ENCODE measurements at places on chromosomes 5 and 9. TPM values are rescaled to one million over a fixed set of nuclear protein-coding genes. Genes with fewer than 3 reads are reported as not detected.
A peak's percentile ranks its signal among the peaks of the same experiment; 100 is the strongest.

- H3K36me3 ChIP-seq = no peaks in the 10 kb centered on the region
- peak overlapping the region; percentile 50 for H3K27ac ChIP-seq
- H3K27me3 ChIP-seq = no peaks in the 10 kb centered on the region
- no peak overlapping the region for H3K4me3 ChIP-seq
- no peaks in the 10 kb centered on the region for H3K4me1 ChIP-seq
Measured at GRCh38 chr9:5493679-5494511, 16.4 kb upstream of the PDCD1LG2 start.

DNA sequence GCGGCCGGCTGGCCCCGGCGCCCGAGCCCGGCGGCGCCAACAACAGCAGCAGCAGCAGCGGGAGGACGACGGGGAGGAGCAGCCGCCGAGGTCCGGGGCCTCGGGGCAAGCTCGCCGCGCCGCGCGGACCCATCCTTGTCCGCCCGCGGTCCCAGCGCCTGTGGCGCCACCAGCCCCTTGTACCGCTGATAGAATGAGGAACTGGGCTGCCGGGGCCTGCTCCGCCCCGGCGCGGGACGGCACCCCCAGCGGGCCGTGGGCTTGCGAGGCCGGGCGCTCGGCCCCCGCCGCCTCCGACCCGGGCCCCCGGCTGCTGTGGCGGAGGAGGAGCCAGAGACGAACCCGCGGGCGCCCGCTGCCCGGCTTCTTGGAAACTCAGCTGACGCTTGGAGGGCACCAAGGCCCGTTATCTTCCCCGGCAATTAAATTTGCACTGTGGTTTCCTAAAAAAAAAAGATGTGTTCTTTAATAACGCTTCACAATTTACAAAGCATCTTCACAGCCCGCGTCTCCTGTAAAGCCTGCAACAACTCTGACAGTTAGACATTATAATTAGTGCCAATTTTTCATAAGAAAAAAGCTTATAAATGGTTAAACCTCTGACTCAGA, at the start of gene ARSB:
Gene ARSB, minus strand, starts transcription at position 195 of the 609 bp plus-strand sequence. Its CDS starts 62 bp downstream, at position 133.
- H3K27me3 ChIP-seq = no peaks in the 10 kb centered on the region
- DNase-seq = no peak
- no peaks in the 10 kb centered on the region for H3K36me3 ChIP-seq
- peak within 1 kb of the TSS; percentile 86 for H3K4me3 ChIP-seq
- H3K4me1 ChIP-seq = peaks cover 15% of the 10 kb centered on the region

DNA sequence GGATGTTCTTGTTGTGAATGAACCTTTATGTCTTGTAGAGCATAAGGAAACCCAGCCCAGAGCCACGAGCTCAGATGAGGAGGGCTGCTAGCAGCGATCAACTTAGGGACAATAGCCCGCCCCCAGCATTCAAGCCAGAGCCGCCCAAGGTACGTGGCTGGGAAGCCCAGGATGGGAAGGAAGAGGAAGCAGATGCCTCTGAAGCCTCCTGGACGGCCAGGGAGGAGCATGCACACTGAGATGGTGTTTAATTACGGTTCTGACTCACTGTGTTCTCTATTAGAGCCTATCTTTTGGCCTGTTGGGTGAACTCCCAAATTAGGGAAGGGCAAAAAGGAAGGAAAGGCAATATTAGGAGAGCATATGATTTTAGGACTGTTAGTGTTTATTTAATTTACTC, 75.3 kb downstream of the TJP2 start:
- no peak overlapping the region for H3K27ac ChIP-seq
- no peak overlapping the region for H3K4me3 ChIP-seq

GRCh38 chr9:93264338-93265125, 80.6 kb downstream of the WNK2 start:
- no peaks in the 10 kb centered on the region for H3K27me3 ChIP-seq
- H3K4me1 ChIP-seq = no peaks in the 10 kb centered on the region
- H3K27ac ChIP-seq = no peak overlapping the region

GRCh38 chr5:74155501-74155900, 485.0 kb downstream of the ENC1 start:
- H3K4me1 ChIP-seq = no peaks in the 10 kb centered on the region
- no peak for DNase-seq
- no peaks in the 10 kb centered on the region for H3K27me3 ChIP-seq
- no peak overlapping the region for H3K4me3 ChIP-seq

DNA sequence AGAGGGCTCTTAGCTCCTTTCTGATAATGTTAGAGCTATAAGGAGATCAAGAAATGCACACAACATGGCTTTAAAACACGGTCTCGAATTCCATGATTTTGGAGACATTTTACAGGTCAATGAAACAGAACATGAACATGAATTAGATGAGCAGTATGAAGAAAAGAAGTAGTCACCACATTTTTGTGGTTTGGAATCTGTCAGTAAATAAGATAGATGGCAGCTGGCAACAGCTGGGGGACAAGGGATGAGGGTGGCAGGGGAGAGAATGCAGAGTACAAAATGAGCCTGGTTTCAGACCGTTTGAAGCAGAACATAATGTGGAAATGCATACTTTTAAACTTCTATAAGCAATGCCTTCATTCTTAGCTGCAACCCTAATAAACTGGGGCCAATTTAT, 107.1 kb downstream of the OXCT1 start:
- no peak overlapping the region for H3K4me3 ChIP-seq
- no peaks in the 10 kb centered on the region for H3K27me3 ChIP-seq
- H3K27ac ChIP-seq = no peak overlapping the region
- H3K4me1 ChIP-seq = no peaks in the 10 kb centered on the region

DNA sequence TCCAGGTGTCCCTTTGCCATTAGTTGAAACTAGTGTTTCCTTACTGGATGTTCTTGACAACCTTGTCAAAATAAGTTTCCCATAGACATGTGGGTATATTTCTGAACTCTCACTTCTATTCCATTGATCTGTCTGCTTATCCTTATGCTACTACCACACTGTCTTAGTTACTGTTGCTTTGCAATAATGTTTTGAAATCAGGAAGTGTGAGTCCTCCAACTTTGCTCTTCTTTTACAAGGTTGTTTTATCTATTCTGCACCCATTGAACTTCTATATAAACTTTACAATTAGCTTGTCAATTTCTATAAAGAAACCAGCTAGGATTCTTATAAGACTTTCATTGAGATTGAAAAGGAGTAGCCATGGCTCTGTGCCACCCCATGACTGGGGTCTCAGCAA, 24.3 kb downstream of the CD14 start:
- DNase-seq = no peak
- H3K4me1 ChIP-seq = no peaks in the 10 kb centered on the region
- no peak overlapping the region for H3K4me3 ChIP-seq
- H3K27me3 ChIP-seq = no peaks in the 10 kb centered on the region
- H3K27ac ChIP-seq = no peak overlapping the region
- no peaks in the 10 kb centered on the region for H3K36me3 ChIP-seq

GRCh38 chr9:138078846-138079245, 201.3 kb downstream of the CACNA1B start:
- H3K4me1 ChIP-seq = no peaks in the 10 kb centered on the region
- H3K27me3 ChIP-seq = peaks cover 28% of the 10 kb centered on the region
- H3K4me3 ChIP-seq = no peak overlapping the region
- DNase-seq = no peak
- no peaks in the 10 kb centered on the region for H3K36me3 ChIP-seq
- H3K27ac ChIP-seq = no peak overlapping the region

DNA sequence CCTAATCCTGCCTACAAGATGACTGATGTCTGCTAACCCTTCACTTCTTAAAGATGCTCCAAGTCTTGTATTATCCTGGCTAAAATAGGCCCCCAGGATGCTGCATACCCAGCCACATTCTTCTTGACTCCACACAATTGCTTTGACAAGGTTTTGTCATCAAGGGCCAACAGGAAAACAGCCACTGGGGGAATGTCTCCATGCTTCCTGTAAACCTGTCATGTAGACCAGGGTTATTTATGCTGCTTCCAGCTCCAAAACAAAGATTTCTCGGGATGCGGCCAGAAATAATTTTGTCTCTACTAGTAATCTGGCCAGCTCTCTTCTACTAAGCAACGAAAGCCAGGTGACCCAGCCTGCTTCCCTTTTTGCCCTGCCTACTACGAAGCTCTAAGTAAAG, 53.8 kb downstream of the SHB start:
- no peak for DNase-seq
- no peaks in the 10 kb centered on the region for H3K36me3 ChIP-seq
- no peaks in the 10 kb centered on the region for H3K27me3 ChIP-seq
- no peak overlapping the region for H3K4me3 ChIP-seq
- H3K4me1 ChIP-seq = peaks cover 48% of the 10 kb centered on the region

DNA sequence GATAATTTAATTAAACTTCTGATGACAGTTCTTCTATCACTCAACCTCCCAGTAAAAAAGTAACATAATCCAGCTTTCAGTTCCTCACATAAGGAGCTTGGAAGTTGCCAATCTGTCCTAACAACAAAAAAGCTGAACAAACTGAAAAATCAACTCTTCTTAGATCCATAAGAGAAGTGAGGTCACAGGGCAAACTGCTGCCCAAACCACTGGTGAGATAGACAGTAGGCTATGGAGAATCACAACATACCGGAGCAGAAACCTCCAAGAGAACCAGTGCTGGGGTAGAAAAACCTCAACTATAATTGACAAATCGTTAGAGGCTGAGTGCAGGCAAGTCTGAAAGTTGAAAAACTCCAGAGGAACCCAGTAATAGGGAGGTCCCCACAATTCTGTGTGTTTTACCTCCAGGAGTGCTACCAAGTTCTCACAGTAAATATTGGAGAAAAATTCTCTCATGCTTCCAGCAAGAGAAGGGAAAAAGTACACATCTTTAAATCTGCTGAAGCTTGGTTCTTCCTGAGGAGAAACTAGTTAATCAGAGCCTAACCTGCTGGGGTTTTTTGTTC, 300.0 kb downstream of the PDE4D start:
- no peak overlapping the region for H3K4me3 ChIP-seq
- H3K27ac ChIP-seq = no peak overlapping the region
- DNase-seq = no peak
- peaks cover 4% of the 10 kb centered on the region for H3K4me1 ChIP-seq
- no peaks in the 10 kb centered on the region for H3K27me3 ChIP-seq
- H3K36me3 ChIP-seq = no peaks in the 10 kb centered on the region

DNA sequence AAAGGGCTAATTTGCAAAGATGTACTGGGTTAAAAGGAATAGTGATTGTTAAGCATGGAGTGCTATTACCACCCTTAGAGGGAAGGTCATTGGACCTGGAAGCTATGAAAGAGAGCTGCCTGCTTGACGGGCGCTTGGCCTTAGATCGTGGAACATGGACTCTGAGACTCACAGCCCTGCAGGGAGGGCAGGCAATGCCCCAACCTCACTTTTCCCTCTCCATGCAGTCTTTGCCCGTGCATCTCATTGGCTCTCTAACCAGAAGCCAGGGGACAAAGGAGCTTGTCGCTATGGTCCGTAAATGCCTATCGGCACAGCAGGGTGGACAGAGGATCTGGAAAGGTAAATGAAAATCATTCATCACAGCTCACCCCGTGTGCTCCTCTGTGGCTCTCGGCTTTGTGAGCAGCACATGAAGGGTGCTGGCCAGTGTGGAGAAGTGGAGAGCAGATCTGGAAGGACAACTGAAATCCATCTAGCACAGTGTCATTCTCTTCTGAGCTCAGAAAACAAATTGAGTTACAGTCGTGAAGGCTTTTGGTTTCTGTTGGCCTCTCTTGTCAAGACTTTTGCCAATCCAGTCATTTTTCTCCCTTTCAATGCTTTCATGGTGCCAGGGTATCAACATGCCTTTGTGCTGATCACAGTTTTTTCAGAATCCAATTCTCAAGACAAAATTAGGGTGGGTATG, 186.2 kb downstream of the SNX18 start:
- no peak overlapping the region for H3K27ac ChIP-seq
- H3K4me1 ChIP-seq = peaks cover 25% of the 10 kb centered on the region
- H3K4me3 ChIP-seq = no peak overlapping the region
- H3K36me3 ChIP-seq = no peaks in the 10 kb centered on the region
- peak; percentile 86 for DNase-seq

DNA sequence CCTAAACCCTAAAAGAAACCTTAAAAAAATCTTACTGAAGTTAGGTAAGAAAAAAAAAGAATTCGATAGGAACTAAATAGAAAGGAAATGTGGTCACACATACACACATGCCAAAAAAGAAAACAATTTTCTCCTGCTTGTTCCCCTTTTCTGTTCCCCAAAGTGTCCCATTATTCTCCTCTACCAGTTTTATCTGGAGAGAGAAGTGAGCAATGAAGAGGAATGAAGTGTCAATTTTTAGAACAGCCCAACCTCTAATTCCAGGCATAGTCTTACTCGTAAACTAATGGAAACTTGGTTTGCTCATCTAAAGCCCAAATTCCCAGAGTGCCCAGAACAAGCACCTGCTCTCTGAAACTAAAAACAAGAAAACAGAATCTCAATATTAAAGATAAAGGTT, 26.1 kb downstream of the AP3B1 start:
- no peak for DNase-seq
- H3K27ac ChIP-seq = no peak overlapping the region
- peaks cover 13% of the 10 kb centered on the region for H3K36me3 ChIP-seq

DNA sequence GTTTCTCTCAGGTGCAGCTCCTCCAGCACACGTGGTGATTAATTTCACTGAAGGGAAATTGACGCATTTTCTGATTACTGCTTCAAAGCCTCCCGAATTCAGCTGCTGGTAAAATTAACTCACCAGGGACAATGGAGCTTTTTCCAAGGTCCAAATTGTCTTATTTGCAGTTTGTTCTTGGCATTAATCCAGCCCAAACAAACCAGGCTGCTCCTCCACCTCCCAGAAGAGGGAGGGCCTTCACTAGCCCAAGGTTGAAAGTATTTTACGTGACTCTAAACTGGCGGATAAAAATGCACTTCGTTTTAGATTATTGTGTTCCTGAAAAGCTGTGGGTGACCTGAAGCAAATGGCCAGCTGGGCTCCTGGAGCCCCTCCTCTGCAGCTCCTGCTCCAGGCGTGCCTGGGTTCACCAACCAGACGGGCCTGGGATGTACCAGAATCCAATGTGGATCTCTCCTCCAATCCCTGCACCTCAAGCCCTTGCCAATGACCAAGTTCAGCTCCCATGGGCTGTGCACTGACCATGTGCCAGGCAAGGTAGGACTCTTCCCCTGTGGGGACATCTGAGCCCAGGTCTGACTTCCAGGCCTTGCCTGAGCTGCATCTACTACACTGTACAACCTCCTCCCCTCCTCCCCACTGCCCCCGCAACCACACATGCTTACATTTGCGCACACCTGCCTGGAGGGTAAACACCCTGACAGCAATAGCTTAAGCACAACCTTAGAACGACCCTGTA, 193.4 kb downstream of the CDK5RAP2 start:
- H3K4me1 ChIP-seq = peaks cover 11% of the 10 kb centered on the region
- no peak overlapping the region for H3K27ac ChIP-seq
- no peak for DNase-seq
- no peak overlapping the region for H3K4me3 ChIP-seq
- no peaks in the 10 kb centered on the region for H3K27me3 ChIP-seq

GRCh38 chr5:1044117-1044516, 35.5 kb downstream of the NKD2 start:
- no peaks in the 10 kb centered on the region for H3K36me3 ChIP-seq
- no peak overlapping the region for H3K4me3 ChIP-seq
- no peaks in the 10 kb centered on the region for H3K27me3 ChIP-seq
- no peak for DNase-seq
- no peaks in the 10 kb centered on the region for H3K4me1 ChIP-seq

GRCh38 chr9:79575547-79575946, 3.8 kb downstream of the TLE4 start:
- peaks cover 54% of the 10 kb centered on the region for H3K4me1 ChIP-seq
- no peak for DNase-seq
- peaks cover 5% of the 10 kb centered on the region for H3K36me3 ChIP-seq
- no peak overlapping the region for H3K27ac ChIP-seq
- no peak overlapping the region for H3K4me3 ChIP-seq

GRCh38 chr5:1182633-1183423, 18.6 kb upstream of the SLC6A19 start:
- H3K4me3 ChIP-seq = no peak overlapping the region
- no peak for DNase-seq
- no peaks in the 10 kb centered on the region for H3K36me3 ChIP-seq

The TMC1 gene
- total RNA-seq = not detected

The CDH10 gene
- not detected for total RNA-seq

The ABO gene
- total RNA-seq = 0.33 TPM

The DHX29 gene
- total RNA-seq = 26.8 TPM
